ENCODE measurements at places on chromosomes 6 and 20.

DNA sequence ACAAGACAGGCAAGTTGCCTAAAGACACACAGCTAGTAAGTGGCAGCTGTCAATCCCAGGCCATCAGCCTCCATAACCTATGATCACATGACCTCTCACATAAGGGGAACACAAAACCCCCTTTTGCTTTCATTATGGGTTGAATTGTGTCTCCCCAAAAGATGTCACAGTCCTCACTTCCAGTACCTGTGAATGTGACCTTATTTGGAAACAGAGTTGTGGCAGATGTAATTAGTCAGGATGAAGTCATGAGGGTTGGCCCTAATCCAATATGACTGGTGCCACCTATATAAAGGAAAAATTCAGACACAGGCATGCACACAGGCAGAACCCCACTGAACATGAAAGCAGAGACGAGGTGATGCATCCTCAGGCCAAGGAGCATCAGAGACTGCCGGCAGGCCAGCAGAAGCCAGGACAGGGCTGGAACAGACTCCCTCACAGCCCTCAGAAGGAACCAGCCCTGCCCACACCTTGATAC, 33.6 kb downstream of the GFOD1 start:
- DNase-seq, result peak; percentile 20

DNA sequence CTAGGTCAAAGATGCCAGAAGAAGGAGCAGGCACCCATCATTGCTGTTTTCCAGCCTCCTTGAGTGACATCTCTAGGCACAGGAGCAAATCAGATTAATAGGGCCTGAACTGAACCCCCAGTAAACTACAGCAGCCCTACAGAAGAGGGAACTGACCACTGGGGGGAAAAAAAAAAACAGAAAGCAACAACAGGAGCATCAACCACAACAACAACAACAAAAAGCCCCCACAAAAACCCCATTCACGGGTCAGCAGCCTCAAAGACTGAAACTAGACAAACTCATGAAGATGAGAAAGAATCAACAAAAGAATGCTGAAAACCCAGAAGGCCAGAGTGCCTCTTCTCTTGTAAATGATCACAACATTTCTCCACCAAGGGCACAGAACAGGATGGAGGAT, 537.4 kb upstream of the BTBD3 start:
- no peak for DNase-seq

- DNase-seq, result peak; percentile 43
Measured at GRCh38 chr6:42530296-42530695, 33.5 kb upstream of the UBR2 start.

GRCh38 chr6:86331919-86332318, 605.4 kb upstream of the HTR1E start:
- DNase-seq, result no peak

DNA sequence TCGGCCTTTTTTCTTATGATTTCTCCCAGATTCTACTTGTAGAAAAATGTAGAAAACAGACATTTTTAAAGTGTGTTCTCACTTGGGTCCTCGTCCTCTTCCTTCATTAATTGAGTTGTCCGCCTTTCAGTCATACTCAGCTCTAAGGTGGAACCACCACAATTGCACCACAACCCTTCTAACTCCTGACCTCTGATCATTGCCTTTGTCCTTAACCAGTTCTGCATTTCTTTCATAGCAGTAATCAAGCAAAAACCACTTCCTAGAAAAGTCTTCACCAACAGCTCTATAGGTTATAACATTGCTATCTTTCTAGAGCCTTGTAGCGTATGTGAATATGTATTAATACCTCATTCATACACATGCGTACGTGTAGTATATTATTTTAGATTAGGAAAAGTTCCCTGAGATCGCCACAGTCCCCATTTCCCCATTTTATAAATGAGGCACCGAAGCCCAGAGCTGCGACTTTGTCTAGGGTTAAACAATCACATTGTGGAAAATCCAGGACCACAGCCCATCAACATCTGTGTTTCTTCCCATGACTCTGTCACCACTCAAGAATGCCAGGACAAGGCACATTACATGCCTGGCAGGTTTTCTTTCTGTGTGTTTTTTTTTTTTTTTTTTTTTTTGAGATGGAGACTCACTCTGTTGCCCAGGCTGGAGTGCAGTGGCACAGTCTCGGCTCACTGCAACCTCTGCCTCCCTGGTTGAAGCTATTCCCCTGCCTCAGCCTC, 175.5 kb downstream of the BTBD3 start:
- DNase-seq, result peak; percentile 52

DNA sequence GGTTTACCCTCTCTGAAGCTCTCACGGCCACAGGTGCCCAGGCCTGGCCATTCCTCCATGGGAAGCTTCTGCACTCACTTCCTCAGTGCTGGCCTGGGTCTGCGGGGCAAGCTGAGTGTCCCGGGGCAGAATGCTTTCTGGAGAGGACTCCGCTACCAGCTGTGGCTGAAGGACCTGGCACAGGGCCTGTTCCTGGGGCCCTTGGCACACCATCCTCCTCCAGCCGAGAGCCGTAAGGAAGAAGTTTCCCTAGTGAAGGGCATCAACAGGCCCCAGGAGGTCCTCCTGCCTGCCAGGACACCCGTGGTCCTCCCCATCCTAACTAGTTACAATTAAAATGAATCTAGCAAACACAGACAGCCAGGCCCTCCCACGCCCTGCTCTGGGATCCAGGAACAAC, 14.0 kb upstream of the KCNK15 start:
- no peak for DNase-seq

All from suppressor macrophage (primary cell).